ENCODE measurements at places on chromosomes 1 and 21.
A peak's percentile ranks its signal among the peaks of the same experiment; 100 is the strongest.

DNA sequence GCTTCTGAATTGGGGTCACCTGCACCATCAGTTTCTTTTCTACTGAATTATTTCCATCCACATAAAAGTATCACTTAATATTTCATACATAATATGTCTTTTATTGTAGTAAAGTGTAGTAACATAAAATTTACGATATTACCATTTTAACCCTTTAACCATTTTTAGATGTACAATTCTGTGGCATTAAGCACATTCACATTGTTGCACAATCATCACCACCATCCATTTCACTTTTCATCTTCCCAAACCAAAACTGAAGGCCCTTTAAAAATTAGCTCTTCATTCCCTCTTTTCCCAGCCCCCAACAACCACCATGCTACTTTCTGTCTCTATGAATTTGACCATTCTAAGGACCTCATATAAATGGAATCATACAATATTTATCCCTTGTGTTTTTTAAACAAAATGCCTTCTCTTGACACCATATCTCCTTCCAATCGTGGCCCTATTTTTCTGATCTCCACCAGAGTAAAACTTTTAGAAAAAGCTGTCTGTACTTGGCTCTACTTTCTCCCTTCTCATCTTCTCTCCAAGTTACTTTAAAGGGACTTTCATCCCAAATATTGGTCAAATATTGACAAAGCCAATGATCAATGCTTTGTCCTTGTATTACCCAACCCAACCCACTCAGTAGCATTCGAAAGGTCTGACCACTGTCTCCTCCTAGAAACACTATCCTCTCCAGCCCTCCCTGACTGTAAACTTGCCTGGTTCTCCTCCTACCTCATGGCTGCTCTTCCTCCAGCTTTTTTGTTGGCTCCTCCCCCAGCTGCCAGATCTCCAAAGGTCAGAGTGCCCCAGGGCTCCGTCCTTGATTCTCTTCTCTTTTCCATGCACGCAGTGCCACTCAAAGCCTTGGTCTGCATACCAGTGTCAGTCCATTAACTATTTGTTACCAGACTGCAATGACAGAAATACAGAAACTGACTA is 44.7 kb downstream of the SLC30A10 start:
- DNase-seq, result no peak

DNA sequence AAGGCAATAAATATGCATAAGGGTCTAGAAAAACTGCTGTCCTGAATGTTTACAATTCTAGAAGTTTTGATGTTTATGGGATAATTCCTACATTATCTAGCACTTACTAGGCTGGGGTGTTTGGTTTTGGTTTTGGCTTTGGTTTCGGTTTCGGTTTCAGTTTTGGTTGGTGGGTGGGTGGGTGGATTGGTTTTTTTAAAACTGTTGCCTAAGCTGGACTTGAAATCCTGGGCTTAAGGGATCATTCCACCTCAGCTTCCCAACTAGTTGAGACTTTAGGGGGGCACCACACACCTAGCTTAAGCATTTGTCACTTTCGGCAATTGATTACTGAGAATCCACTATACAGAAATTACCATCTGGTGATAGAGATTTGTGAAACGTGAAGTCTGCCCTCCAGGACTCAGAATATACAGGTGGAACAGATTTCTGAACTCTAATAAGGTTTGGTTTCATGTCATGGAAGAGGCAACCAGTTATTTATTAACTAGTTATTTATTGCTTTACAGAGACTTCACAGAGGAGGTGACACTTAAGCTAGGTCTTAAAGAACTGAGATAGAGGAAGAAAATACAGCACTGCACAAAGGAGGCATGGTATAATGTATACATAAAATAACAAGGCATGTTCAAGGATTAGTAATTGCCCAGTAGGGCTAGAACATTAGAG is 69.6 kb downstream of the PIK3R3 start:
- DNase-seq, result peak; percentile 30

GRCh38 chr1:57591842-57592241 is 168.0 kb upstream of the DAB1 start:
- DNase-seq, result no peak

GRCh38 chr1:50930193-50930592 is 29.9 kb downstream of the FAF1 start:
- DNase-seq, result no peak

DNA sequence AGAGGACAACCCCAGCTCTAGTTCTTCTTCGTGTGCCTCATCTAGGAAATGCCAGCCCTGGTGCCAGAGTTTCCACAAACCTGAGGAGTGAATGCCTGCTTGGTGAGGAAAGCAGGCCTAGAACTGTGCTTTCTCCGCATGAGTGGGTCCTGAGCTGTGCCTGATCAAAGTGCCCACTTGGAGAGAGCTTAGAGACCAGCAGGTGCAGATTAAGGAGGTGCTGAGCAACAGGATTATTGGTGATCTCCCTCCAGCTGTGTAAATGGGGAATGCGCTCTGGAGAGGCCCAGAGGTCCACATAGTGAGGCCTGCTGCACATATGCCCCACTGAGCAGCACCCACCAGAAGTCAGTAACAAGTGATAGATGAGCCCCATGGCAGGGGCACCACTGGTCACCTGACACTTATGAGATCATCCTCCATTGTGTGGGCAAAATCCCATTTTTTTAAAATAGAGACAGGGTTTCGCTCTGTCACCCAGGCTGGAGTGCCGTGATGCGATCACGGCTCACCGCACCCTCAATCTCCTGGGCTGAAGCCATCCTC is 127.2 kb upstream of the ZC3H12A start:
- DNase-seq, result no peak

DNA sequence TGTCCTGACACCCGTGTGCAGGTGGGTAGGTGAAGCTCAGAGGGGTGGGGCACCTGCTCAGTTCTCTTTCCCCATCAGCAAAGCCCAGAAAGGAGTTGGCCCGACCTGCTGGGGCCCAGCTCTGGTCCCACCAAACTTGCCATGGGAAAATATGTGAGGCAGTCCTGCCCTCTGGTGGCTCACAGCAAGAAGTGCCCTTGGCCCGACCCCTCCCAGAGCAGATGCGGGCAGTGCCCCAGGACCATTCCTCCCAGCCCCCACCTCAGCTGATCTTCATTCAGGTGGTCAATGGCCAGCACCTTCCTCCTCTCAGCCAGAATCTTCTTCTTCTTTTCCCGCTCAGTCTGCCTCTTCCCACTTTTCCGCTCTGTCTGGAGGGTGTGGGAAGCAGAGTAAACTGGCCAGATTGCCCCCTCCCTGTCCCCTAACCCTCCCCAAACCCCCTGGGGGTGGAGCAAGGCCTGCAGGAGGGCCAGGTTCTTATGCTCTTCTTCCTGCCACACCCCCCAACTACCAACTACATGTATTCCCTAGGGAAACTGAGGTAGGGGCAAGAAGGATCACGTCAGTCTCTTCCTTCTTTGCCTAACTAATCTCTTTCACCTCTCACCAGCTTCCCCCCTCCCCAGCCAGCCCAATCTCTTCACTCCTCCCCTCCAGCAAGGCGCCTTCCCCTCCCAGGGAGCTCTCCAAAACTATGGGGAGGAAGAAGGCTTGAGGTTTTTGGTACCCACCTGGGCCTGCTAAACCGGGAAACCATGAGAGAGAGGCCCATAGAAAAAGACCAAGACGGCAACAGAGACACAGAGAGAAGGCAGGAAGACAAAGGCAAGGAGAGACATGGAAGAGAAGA is 15.6 kb downstream of the TNNT2 start:
- no peak for DNase-seq

GRCh38 chr1:213127074-213127473 is 76.0 kb downstream of the RPS6KC1 start:
- no peak for DNase-seq

DNA sequence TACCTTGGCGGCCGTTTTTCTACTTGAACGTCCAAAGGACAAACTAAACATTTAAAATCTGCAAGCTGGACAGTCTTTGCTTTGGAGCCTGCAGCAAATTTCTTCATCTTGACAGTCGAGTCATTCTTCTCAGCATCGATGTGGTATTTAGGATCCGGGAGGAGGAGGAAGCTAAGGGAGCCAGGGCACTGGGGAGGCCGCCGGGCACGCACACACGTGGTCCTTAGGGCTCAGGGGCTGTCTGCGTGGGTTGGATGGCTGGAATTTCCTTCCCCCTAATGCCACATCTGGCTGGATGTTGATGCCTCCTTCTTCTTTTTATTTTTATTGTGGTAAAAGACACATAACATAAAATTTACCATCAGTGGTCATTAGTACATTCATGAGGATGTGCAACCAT is 300.9 kb downstream of the CAMTA1 start:
- DNase-seq, result no peak

DNA sequence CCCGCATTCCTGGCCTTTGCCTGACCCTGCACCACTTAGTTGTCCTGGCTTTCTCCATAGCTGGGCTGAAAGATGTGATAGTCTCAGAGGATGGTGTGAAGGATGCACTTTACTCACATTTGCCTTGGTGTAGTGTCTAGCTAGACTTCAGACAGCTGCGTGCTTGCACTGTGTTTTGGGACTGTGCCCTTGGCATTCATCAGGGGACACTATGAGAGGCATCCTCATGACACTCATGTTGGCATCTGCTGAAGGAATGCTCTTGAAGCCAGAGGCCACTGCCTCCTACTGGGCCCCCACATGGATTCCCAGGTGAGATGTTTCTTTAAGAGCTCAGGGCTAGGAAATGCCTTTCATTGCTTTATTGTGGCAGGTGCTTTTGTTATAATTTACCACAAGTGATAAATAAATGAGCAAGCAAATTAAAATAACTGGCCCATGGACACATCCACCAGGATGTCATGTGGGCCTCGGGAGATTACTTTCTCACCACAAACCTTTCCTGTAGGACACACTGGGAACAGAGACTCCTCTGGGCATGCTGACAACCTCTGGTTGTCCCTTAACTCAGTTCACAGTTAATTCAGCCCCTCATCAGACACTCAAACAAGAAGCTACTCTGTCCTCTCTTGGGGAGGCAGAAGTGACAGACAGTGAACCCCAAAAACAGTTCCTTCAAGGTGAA is 99.4 kb upstream of the SPATA6 start:
- no peak for DNase-seq

GRCh38 chr21:28159396-28159795 is 833.3 kb downstream of the LTN1 start:
- DNase-seq, result no peak

DNA sequence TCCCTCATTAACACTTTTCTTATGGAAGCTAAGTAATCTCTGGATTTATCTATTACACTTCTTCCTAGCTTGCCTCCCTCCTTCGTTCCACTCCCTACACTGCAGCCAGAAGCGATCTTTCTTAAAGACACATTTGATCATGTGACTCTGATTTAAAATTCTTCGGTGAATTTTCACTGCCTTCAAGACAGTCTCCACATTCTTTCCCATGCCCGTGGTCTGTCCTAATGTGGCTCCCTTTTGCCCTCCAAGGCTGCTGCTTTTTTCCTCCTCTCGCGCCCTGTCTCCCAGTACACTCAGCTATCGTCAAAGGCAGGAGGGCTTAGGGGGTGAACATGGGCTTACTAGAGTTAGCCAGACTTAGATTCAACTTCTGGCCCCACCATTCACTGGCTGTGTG is 64.4 kb downstream of the SDCCAG8 start:
- DNase-seq, result no peak

- no peak for DNase-seq
These were observed 314.0 kb downstream of the PTPRU start for GRCh38 chr1:29550119-29550841.

DNA sequence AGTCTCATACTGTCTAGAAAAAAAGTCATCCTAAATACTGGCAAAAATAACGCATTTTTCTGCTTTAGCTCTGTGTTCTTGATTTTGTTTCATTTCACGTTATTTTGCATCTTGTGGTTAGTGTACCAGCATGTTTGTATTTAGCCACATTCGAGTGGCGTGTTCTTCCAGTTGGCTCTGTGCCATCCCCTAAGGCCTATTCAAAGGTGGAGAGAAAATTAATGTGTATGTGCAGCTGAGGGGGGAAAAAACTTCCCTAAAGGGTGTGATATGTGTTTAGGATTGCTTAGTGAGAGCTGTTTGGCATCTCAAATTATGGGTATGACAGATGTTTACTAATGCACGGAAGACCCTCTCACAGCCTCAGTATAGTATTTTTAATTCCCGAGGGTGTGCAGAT is 12.1 kb downstream of the DNAJC16 start:
- no peak for DNase-seq

DNA sequence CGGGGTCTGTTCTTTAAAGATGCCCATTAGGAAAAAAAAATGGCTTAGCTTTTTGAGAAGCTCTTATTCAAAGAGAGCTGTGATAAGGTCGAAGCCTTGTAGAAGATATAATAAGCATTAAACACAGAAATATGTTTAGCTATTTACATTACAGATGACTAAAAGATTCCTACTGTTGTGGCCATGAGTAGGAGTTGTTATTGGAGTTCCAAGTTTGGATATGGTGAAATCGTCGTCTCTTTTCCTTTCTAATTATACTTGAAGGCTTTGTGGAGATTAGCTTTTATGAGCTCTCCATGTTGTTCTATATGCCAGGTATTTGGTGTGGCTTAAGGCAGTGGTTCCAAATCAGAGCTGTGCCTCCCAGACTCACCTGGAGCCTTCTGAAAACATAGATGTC is 79.9 kb upstream of the LAMC2 start:
- no peak for DNase-seq

DNA sequence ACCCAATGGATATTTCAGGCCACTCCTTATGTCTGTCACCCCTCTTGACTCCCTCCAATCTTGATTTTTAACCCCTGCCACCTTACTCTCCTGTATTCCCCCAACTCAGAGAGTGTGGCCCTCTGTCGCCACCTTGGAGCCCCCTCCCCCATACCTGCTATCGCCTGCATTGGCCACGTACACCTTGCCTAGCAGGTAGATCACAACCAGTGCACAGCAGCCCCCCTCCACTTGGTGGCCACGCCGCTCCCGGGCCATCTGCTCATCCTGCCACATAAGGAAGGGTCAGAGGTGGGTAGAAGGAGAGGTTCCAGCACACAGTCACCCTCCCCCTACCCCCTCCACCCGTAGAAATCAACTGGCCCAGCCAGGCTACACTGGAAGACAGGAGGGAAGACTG is 2.9 kb downstream of the PPM1J start:
- DNase-seq, result no peak

- no peak for DNase-seq
These were observed 7.5 kb downstream of the CD1B start for GRCh38 chr1:158323866-158324265.

GRCh38 chr1:194476872-194477271 is 1290.5 kb upstream of the B3GALT2 start:
- no peak for DNase-seq

GRCh38 chr21:38984982-38985567 is 179.3 kb downstream of the ETS2 start:
- DNase-seq, result no peak
